ENCODE measurements at places on chromosomes 3 and 15.

DNA sequence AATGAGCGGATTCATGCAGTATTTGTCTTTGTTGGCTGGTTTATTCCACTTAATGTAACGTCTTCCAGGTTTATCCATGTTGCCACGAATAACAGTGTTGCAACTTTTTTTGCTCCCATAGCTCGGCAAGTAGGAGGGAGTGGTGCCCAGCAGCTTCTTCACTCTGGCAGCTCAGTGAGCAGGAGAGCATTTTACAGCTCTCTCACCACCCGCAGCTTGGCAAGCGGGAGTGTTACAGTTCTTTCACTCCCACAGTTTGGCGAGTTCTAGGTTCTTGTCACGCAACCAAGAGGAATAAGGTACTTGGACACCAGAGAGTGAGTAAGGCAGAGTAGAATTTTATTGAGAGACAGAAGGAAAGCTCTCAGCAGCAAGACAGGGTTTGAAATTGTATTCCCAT, 935.2 kb downstream of the TBL1XR1 start:
- peak; percentile 58 for DNase-seq

DNA sequence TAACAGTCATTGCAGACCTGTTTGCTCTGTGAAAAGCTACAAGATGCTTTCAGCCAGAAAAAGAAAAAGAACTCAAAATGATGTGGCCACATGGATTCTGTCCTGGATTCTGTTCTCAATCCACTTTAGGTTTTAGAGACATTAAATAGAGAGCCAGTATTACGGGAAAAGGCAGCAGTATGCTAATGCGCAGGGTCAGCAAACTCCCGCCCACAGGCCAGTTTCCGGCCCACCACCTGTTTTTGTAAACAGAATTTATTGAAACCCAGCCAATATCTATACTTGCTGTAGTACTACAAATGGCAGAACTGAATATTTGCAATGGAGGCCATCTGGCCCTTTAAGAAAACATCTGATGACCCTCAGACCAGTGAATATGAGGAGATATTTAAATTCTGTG, 416.1 kb downstream of the ERC2 start:
- no peak for DNase-seq

DNA sequence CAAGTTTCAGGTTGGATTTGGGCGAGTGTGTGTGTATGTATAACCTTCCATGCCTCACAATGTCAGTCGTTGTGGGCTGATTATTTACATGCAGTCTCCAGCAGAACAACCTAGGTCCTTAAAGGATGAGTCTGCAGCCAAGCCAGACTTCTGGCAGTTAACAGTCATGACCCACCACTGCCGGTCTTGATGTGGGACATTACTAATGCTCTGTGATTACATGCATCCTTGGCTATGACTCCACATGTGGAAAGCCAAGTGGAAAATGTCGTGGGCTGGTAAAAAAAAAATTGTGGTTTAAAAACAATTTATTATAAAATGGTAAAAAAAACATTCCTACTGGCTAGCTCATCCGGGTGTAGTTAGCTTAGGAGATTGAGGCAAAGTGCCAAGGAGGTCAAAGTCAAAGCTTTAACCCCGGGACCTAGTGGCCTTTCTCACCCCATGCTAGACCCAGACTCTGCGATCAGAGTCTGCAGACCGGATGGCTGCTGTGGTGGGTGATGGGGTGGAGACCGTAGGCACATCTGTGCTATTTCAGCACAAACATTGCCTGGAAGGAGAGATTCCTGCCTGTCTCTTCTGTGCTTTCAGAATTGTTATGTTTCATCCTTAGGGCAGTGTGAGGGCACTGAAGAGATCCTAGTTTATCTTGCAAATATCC, 6.8 kb downstream of the RARRES1 start:
- peak; percentile 99 for DNase-seq

GRCh38 chr15:92959219-92959618, 59.1 kb downstream of the CHD2 start:
- DNase-seq: no peak

- DNase-seq: peak; percentile 99
Observed at GRCh38 chr15:75149867-75150709, 51.6 kb upstream of the C15orf39 start.

- DNase-seq: no peak
Observed at GRCh38 chr3:122515870-122516269, 1.1 kb upstream of the KPNA1 start.

- DNase-seq: no peak
Observed at GRCh38 chr15:46121441-46121840, 486.6 kb downstream of the SQOR start.

DNA sequence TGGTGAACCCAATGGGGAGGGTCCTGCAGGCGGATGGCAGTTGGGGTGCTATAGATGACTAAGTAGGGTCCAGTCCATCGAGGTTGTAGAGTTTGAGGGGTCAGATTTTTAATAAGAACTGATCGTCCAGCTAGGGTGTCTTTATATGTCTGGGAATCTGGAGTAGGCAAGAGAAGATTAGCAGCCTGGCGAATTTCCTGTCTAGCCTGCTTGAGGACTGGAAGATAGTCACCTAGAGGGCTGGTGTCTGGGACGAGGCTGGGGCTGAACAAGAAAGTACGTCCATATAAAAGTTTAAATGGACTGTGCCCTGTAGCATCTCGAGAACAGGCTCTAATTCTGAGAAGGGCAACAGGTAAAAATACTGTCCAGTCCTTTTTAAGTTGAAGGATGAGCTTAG, 6.7 kb upstream of the IP6K2 start:
- DNase-seq: no peak

All from EH (cell line).